ENCODE measurements at places on chromosomes 11 and 22.
A peak's percentile ranks its signal among the peaks of the same experiment; 100 is the strongest.

- no peak for DNase-seq
Measured at GRCh38 chr22:28882545-28882877, 861 bp upstream of the ZNRF3 start.

DNA sequence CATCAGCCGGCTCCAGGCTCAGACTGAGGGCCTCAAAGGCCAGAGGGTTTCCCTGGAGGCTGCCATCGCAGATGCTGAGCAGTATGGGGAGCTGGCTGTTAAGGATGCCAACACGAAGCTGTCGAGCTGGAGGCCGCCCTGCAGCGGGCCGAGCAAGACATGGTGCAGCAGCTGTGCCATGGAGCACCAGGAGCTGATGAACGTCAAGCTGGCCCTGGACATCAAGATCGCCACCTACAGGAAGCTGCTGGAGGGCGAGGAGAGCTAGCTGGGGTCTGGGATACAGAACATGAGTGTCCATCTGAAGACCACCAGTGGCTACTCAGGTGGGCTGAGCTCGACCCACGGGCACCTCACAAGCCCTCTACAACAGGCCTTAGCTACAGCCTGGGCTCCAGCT is 4.0 kb upstream of the SCUBE2 start:
- DNase-seq = no peak

- peak; percentile 42 for DNase-seq
Measured at GRCh38 chr11:12288212-12288930, 89.0 kb upstream of the PARVA start.

GRCh38 chr11:11146830-11147229 is 206.2 kb downstream of the CSNK2A3 start:
- DNase-seq = no peak

DNA sequence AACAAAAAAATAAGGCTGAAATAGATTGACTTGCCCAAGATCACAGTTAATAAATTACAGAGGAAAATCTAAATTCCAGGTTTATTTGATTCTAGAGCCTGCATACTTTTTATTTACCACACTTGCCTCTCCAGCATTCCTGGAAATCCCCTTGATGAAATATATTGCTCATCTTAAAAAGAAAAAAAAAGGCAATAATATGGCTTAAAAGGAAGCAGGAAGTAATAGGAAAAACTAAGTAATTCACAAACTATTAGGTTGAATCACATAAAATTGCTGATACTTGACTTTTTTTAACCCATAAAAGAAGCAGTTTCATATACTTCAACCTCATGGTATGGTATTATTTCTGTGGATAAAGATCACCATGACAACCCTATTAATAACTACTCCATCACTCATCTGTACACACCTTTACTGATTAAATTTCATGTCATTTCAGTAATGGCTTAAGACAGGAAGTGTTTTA is 52.9 kb downstream of the COPB1 start:
- no peak for DNase-seq

GRCh38 chr11:72482211-72482812 is 48.0 kb upstream of the CLPB start:
- DNase-seq = peak; percentile 70

GRCh38 chr11:708511-708910 is 2.5 kb downstream of the EPS8L2 start:
- no peak for DNase-seq

DNA sequence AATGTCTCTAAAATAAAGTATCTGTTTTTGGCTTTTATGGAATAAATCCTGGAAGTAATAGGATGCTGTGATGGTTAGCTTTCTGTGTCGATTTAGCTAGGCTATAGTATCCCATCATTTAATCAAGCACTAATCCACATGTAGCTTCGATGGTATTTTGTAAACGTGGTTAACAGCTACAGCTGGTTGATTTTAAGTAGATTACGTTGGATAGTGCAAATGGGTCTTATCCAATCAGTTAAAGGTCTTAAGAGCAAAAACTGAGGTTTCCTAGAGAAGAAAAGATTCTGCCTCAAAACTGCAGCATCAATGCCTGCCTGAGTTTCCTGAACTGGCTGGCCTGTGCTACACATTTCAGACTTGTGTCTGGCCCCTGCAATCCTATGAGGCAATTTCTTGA is 314.2 kb upstream of the SORL1-AS1 start:
- DNase-seq = no peak

DNA sequence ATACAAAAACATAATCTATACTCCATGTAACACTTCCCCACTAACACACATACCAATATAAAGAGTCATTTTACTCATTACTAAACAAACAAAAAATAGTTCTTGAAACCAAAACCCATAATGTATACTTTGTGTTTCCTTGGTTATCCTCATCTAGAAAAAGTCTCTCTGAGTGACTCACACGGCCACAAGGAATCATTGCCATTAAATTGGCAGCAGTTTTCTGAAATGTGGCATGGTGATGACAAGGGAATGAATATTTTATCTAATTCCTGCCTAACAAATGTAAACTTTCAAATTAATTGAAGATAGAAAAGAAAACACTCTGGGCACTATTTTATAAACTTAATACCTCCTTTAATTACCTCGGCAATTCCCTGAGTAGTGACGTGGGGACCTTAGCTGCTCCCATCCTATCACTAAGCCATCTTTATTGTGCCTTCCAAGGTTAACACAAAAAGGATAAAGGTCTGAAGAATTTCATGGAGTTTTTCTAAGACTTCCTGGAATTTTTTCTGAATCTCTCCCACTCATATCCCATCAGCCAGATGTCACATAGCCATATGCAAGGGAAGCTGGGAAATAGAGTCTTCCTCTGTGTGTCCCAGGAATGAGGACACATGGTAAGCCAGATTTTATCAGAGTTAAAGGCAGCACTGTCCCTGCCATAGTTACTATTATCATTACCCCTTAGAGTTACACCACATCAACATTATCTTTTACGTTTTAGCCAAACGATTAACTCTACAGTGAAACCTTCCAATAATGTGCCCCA is 857.2 kb upstream of the TENM4 start:
- no peak for DNase-seq

- no peak for DNase-seq
Measured at GRCh38 chr22:30054067-30054763, 26.0 kb upstream of the HORMAD2 start.

DNA sequence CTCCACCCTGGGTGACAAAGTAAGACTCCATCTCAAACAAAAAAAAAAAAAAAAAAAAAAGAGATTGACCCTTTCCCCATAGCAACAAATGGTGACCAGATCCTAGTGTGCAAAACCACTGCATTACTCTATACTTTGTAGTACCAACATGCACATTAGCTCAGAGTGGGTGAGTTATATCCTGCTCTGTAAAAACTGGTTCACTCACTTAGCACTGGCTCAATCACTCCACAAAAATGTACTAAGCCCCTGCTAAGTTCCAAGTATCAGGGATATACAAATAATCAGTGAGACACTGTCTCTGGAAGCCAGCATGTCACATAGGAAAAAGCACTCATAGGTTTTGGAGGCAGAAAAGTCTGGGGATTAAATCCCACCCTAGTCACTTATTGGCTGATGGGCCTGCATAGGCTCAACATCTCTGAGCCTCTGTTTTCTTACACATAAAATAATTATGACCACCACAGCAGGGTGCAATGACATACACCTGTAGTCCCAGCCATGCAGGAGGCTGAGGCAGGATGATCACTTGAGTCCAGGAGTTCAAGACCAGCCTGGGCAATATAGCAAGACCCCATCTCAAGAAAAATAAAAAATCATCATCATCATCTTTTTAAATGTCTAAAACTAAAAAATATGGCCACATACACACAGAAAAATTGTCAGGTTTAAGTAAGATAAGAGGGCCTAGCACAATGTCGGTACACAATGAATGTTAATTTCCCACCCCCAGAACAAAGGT is 11.9 kb downstream of the FAM168A start:
- DNase-seq = no peak

GRCh38 chr11:613369-613968 is 2.3 kb downstream of the IRF7 start:
- peak; percentile 80 for DNase-seq

DNA sequence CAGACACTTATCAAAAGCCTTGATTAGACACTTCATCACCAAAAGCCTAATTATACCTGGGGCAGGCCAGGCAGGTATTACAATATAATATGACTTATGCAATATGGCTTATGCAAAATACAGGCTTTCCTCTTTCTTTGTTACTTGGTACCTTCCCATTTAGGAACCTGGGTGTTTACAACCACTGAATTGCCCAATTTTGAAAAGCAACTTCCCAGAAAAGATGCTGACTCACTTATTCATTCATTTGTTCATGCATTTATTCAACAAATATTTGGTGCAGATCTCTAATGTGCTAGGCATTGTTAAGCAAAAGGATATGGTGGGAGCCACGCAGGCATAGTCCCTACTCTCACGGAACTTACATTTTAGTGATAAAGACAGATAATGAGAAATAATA is 13.6 kb upstream of the JAML start:
- DNase-seq = no peak

GRCh38 chr22:44133161-44133560 is 47.6 kb upstream of the PARVG start:
- no peak for DNase-seq

- DNase-seq = peak; percentile 33
Measured at GRCh38 chr11:57680552-57680874, 12.6 kb downstream of the ZDHHC5 start.

- DNase-seq = no peak
Measured at GRCh38 chr11:8085011-8085645, 4.1 kb downstream of the TUB start.

DNA sequence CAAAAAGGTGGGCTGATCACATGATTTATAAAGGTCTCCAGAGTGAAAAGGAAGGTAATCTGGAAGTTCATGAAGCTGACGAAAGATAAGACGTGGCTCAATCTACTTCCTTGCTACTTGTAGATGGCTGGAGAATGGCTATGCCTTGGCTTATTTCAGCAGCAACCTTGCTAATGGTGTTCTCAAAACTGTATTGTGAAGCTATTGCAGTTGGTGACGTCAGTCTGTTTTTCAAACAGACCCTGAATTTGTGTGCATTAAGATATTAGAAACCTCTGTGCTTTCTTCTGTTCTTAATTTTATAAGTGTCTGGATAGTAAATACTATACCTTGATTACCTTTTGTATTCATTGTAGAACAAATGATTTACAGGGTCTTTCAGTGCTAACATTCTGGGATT is 58.3 kb upstream of the C11orf87 start:
- no peak for DNase-seq

DNA sequence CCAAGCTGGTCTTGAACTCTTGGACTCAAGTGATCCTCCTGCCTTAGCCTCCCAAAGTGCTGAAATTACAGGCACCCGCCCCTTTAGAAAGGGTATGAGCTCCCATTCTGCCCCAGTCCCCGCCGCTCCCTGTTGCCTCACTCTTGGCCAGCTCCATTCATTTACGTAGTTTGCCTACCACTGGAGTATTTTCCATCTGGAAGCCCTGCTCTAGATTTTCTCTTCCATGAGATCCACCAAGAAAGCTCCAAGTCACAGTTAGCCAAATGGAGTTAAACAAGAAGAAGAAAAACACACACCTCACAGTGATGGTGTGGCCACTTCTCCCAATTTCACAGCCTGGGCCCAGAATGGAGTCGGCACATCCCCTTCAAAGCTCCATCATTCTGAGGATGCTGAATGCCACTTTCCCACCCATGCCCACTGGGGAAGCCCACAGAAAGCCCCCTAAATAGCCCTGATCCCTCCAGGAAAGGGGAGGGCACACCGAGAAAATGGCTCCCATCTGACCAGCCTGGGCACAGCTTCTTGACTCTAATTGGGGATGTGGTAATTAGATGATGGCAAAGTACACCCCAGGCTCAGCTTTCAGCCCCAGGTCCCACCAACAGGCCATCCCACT is 381.2 kb downstream of the MN1 start:
- DNase-seq = no peak

DNA sequence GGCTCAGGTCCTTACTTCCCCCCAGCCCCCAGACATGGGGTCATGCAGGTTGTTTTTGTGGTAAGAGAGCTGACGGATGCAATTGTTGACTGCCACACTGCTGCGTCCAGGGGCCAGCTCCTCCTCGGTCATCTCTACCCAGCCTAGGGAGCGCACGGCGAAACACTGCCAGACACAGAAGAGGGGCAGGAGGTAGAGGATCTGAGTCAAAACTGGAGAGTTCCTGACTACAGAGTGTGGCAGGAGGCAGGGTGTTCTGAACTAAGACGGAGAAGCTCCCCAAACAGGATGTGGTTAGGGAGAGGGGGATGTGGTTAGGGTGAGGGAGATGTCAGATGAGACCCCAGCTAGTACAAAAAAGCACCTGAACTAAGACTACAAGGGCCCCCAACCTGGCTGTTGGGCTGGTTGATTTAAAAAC is 12.3 kb downstream of the SMPD1 start:
- peak; percentile 93 for DNase-seq

GRCh38 chr11:5684646-5685362 is at the start of gene TRIM5:
Gene TRIM5, minus strand, starts transcription at chr11:5685074. Its CDS starts 4,897 bp downstream, at chr11:5680177.
- DNase-seq = peak; percentile 84

DNA sequence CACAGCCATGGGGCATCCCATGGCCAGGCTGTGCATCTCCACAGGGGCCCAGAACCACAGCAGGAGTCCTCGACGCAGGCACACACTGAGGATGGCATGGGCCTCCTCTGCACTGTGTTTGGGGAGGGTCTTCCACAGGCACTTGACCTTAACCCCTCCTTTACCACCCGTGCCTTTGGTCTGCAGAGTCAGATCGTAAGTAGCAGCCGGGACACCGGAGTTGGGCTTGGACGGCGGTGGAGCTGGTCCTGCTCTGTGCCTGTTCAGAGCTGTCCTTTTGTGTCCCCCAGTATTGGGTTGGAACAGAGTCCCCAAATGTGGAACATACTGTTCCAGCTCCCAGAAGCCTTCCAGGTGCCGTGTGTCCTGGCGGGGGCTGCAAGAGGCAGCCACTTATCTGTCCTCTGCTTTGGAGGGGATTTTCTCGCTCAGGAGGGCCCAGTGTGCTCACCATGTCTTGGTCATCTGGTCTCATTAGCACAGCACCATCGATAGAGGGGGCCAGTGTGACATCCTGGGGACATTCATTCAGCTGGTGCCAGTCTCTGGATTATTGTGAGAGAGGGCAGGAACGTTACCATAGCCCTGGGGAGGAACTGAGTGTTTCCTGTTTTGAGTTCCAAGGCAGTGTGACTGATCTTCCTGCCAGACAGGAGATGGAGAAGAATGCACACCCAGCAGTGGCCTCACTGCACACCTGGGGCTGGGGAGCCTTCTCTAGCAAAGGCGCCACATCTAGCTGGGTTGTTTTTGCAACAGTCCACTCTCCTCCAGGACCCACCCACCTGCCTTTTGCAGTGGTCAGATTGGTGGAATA is 12.4 kb downstream of the CRELD2 start:
- DNase-seq = peak; percentile 63

DNA sequence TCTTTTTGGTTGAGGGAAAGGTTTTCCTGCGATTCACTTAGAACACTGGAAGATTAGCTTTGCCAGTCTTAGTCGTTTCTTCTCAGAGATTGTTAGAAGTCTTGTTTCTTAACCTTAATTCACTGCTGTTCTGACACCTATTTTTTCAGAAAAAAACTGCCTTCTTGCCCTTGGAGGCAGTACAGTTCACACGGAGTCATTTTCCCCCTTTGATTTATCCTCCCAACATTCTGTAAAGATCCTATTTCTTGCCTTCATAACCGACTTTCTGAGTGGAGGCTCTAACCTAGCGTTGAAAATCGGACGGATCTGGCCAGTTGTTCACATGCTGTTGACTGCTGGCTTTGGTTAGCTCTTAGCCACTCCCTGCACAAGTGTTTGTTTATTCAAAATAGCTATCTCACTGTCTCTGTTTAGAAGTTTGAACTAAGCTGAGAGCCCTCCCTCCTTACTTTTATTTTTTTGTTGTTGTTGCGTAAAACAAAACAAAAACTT is 737 bp downstream of the BCL2L13 start:
- DNase-seq = peak; percentile 37

All from activated CD4-positive, alpha-beta T cell treated with anti-CD3 and anti-CD28 coated beads, Interleukin-2, Interleukin-4, amounts not matched to agents 100 ng/mL and 50 ng/mL, durations not matched to agents 16 hours and 8 hours (primary cell).